ENCODE measurements at places on chromosomes 3 and 15. TPM values are rescaled to one million over a fixed set of nuclear protein-coding genes. Genes with fewer than 3 reads are reported as not detected.

RHOV gene
- 3.3 TPM for total RNA-seq

CCK gene
- 0.82 TPM for total RNA-seq

GAP43 gene
- total RNA-seq = 1.1 TPM

KBTBD13 gene
- 1.2 TPM for total RNA-seq

FETUB gene
- total RNA-seq = not detected

C3orf22 gene
- total RNA-seq = 0.12 TPM

SYNPR gene
- not detected for total RNA-seq

ZNF662 gene
- total RNA-seq = 16.9 TPM

GP9 gene
- total RNA-seq = 3.8 TPM
